Spinal cord (tissue), 10 donors: ENCODE measurements at places on chromosomes 12 and 14. TPM values are rescaled to one million over a fixed set of nuclear protein-coding genes. Genes with fewer than 3 reads are reported as not detected.

Gene CCDC175
- polyA plus RNA-seq: 0.56 TPM

Gene SLC25A47
- polyA plus RNA-seq: not detected

Gene OLR1
- polyA plus RNA-seq: 26.8 TPM

Gene HHIPL1
- polyA plus RNA-seq: 6.2 TPM

Gene GLS2
- polyA plus RNA-seq: 9.6 TPM

Gene DAAM1
- 56.4 TPM for polyA plus RNA-seq

Gene FGF23
- polyA plus RNA-seq: not detected

Gene ASIC1
- 134 TPM for polyA plus RNA-seq

Gene AQP6
- polyA plus RNA-seq: 9.2 TPM

Gene SLC38A6
- 15.3 TPM for polyA plus RNA-seq

Gene KRT71
- 0.33 TPM for polyA plus RNA-seq

Gene WDHD1
- 6.4 TPM for polyA plus RNA-seq

Gene RIPK3
- polyA plus RNA-seq: 1.4 TPM

Gene ADAMTS20
- polyA plus RNA-seq: 0.51 TPM

Gene CMA1
- polyA plus RNA-seq: not detected

Gene CARMIL3
- polyA plus RNA-seq: 32.9 TPM

Gene PAWR
- polyA plus RNA-seq: 16.4 TPM

Gene KRT73
- 0.33 TPM for polyA plus RNA-seq

Gene SALL2
- polyA plus RNA-seq: 121 TPM

Gene IRAK3
- polyA plus RNA-seq: 3.2 TPM

Gene C1S
- 41.3 TPM for polyA plus RNA-seq

Gene ADCY4
- polyA plus RNA-seq: 11.9 TPM

Gene LAG3
- 1.6 TPM for polyA plus RNA-seq

Gene OTX2
- not detected for polyA plus RNA-seq

Gene ST8SIA1
- 34.0 TPM for polyA plus RNA-seq

Gene KRT83
- polyA plus RNA-seq: not detected

Gene SYT1
- polyA plus RNA-seq: 113 TPM

Gene PTGES3
- 304 TPM for polyA plus RNA-seq

Gene ZFHX2
- 23.8 TPM for polyA plus RNA-seq

Gene RPL10L
- not detected for polyA plus RNA-seq

Gene HOXC11
- polyA plus RNA-seq: not detected

Gene FAM90A1
- polyA plus RNA-seq: 8.7 TPM

Gene POLE2
- polyA plus RNA-seq: 8.3 TPM

Gene ATXN7L3B
- 80.7 TPM for polyA plus RNA-seq

Gene CCDC177
- 4.8 TPM for polyA plus RNA-seq

Gene DDN
- 1.2 TPM for polyA plus RNA-seq

Gene NKX2-1
- not detected for polyA plus RNA-seq

Gene RIMBP2
- 36.6 TPM for polyA plus RNA-seq

Gene LHX5
- 13.0 TPM for polyA plus RNA-seq

Gene LPAR5
- 9.1 TPM for polyA plus RNA-seq

Gene TAS2R8
- not detected for polyA plus RNA-seq

Gene KRT72
- 0.29 TPM for polyA plus RNA-seq
